GOT3 (cell line): ENCODE measurements at places on chromosomes 11 and 22.

DNA sequence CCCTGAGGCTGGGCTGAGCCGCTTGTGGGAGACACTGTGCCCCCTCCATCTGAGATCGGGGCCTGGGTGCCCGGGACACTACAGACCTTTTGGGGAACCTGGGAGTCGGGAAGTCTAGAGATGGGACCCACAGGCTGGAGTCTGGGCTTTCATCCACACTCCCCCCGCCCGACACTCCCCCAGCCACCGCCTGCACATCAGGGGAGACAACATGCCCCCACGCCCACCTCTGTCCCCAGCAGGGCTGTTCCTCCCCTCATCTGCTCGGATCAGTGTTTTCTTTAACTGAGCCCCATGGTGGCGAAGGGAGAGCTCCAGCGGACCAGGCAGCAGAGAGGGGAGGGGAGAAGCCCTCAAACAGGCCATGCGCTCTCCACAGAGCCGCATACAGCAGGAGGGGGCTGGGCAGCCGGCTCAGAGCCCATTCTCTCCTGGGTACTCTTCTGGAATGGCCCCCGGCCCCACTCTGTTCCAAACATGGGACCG lies 174.7 kb downstream of the IGLL1 start:
- no peak for DNase-seq

GRCh38 chr11:61890529-61891330 lies 615 bp downstream of the FADS3 start:
- no peak for DNase-seq

DNA sequence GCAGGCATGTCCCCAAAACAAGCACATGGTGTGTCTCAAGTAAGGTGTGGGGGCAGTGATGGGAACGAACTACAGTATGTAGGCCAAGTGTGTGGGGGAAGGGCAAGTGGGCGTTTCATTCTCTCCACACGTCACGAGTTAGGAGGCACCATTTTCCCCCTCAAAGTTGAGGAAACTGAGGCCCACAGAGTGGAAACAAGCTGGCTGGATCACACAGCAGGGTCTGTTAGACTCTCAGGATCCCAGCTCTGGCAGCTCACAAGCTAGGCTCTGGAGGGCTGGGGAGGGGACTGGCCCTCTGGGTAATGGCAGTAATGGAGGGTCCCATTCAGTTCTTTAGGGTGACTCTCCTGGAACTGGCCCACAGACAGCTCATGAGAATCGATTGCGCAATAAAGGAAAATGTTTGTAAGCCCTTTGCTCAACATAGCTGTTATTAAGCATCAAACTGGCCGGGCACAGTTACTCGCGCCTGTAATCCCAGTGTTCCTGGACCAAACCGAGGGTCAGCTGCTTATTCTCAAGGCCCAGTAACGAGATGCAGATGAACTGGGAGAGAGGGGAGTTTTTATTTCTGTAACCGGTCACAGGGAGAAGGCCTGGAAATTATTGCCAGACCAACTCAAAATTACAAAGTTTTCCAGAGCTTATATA lies 24.1 kb upstream of the TUB start:
- DNase-seq = no peak

- DNase-seq = no peak
Measured at GRCh38 chr11:6828103-6828502, 17.4 kb upstream of the OR10A5 start.

GRCh38 chr11:107182978-107183377 lies 164.7 kb upstream of the GUCY1A2 start:
- no peak for DNase-seq

- DNase-seq = no peak
Measured at GRCh38 chr22:40322818-40323447, 23.4 kb upstream of the ADSL start.

- DNase-seq = no peak
Measured at GRCh38 chr22:24444729-24445466, 17.5 kb downstream of the ADORA2A start.

GRCh38 chr11:120142441-120143100 lies 4.7 kb upstream of the TRIM29 start:
- DNase-seq = no peak

GRCh38 chr11:17906436-17906835 lies 106.4 kb downstream of the SERGEF start:
- no peak for DNase-seq

DNA sequence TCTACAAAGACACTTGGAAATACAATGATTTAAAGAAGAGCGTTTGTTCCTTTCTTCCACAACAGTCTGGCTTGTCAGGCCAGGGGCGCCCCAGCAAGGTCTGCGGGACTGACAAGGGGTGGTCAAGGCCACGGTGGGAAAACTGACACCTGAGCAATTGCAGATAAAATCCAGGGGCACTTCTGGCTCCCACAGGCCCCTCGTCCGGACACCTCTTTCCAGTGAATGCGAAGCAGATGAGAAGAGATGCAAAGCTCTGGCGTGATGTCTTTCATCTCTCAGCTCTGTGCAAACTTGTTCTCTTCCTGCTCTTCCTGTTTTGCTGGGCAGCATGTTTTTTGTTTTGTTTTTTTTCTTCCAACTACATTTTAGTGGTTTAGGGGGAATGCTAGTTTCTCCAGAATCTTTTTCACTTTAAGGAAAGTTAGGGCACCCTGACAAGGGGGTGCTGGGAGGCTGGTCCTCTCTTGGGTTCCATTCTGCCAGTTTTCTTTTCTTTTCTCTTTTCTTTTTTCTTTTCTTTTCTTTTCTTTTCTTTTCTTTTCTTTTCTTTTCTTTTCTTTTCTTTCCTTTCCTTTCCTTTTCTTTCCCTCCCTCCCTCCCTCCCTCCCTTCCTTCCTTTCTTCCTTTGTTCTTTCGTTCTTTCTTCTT lies 11.1 kb upstream of the CBX6 start:
- no peak for DNase-seq

- DNase-seq = no peak
Measured at GRCh38 chr11:2779499-2779980, 79.7 kb upstream of the KCNQ1OT1 start.

DNA sequence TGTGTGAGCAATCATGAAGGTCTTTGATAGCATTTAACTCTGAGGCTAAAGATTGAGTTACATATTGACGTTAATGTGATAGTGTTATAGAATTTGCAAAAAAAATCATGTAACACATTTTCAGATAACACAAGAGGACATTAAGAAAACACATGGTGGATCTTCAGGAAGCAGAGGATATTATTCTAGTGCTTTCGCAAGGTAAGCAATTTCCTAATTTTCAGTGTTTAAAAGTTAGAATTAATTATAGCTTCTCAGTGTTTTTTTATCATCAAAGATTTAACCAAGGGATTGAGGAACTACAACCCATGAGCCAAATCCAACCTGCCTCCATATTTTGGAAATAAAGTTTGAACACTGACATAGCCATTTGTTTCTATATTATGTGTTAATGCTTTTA lies 78.5 kb downstream of the DKK3 start:
- DNase-seq = no peak

GRCh38 chr11:95134491-95134890 lies 44.8 kb downstream of the ENDOD1 start:
- no peak for DNase-seq

DNA sequence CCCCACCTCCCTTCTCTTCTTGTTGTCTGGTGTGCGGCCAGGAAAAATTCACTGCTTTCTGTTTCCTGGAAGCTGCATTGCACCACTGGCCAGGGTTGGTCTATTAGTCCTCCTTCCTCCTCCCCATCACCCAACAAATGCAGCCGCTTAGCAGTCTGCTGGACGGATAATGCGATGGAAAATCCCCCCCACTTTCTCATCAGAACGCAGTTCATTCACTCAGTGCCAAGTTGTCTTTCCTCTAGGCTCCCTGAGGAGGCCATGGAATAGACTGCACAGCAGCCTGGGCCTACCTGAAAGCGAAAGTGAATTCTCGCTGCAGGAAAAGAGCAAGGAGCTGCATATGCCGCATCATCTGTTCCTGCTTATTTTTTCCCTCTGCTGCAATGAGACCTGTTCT lies 513.6 kb downstream of the METTL15 start:
- DNase-seq = no peak

GRCh38 chr11:100816823-100817222 lies 129.7 kb downstream of the ARHGAP42 start:
- DNase-seq = no peak

GRCh38 chr11:125925247-125925740 lies 20.6 kb upstream of the VSIG10L2 start:
- no peak for DNase-seq

GRCh38 chr11:68677432-68677831 lies 6.9 kb upstream of the GAL start:
- DNase-seq = no peak

DNA sequence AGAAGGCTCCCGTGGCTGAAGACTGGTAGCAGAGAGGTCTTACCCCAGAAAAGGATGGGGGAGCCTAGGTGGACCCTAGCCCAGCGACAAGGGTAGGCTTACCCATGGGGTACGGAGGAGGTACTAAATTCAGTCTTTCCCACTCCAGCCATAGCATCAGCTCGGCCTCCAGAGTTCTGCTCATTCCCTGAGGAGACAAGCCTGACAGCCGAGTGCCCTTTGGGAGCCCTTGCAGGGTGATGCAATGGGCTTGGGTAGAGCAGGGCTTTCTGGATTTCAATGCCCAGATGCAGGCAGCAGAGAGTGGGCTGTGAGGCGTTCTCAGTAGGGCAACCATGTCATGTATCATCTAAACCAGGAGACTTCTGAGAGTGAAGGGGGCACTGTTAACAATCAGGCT lies 124.7 kb downstream of the MICAL2 start:
- no peak for DNase-seq

- DNase-seq = no peak
Measured at GRCh38 chr11:126702987-126703386, 297.6 kb downstream of the KIRREL3 start.

- DNase-seq = no peak
Measured at GRCh38 chr11:78961937-78962701, 387.5 kb upstream of the NARS2 start.

- no peak for DNase-seq
Measured at GRCh38 chr11:60349990-60350389, 22.9 kb downstream of the MS4A6E start.

DNA sequence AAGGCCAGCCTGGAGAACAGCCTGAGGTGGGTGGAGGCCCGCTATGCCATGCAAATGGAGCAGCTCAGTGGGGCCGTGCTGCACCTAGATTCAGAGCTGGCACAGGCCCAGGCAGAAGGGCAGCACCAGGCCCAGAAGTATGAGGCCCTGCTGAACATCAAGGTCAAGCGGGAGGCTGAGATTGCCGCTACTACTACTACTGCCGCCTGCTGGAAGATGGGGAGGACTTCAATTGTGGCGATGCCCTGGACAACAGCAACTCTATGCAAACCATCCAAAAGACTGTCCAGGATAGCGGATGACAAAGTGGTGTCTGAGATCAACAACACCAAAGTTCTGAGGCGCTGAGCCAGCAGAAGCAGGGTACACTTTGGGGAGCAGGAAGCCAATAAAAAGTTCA lies 3.1 kb upstream of the TMEM218 start:
- DNase-seq = no peak

- DNase-seq = no peak
Measured at GRCh38 chr11:27328614-27329013, 34.4 kb downstream of the CCDC34 start.

- DNase-seq = no peak
Measured at GRCh38 chr22:21948390-21948789, 4.3 kb downstream of the PPM1F start.

DNA sequence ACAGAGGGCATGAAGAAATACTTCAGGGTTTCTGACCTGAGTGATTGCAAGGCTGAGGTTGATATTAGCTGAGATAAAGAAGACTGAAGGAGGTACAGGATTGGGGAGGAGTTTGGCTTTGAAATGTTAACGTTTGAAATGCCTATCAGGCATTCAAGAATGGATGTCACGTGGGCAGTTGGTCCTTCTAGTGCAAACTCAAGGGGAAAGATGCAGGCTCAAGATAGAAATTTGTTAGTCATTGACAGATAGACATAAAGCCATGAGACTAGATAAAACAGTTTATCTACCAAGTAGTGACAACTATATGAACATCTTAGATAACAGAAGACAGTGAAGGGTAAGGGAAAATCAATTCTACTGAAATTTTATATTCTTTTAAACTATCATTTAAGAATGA lies 23.1 kb downstream of the TTC17 start:
- DNase-seq = no peak

DNA sequence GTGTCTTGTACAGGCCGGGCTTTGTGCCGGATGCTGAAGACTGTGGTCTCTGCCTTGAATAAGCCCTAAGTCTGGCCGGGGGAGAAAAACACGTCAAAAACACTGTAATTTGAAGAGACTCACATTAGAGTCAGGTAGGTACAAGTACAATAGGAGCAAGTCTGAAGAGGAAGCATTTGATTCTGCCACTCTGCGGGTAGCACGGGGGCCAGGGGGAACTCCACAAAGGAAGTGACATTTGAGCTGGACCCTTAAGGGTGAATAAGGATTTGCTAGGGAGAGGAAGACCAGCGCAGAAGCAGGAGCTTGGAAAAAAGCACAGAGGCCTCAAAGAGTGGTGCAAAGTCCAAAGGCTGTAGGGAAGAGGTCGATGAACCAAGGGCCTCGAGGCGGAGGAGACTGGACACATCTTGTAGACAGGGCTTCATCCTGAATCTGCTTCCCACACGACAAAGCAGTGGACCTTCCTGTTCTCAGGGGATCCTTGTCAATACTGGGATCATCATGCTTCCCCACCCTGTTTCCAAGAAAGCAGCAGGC lies 38.7 kb downstream of the BUD13 start:
- DNase-seq = no peak
